ENCODE measurements at places on chromosomes 4 and X. TPM values are rescaled to one million over a fixed set of nuclear protein-coding genes. Genes with fewer than 3 reads are reported as not detected.

The ITIH6 gene
- total RNA-seq: not detected

The CWH43 gene
- total RNA-seq: not detected

The PDCL2 gene
- not detected for total RNA-seq

The UTP3 gene
- 35.7 TPM for total RNA-seq

The SRP72 gene
- total RNA-seq: 124 TPM

The NXF2 gene
- not detected for total RNA-seq

DNA sequence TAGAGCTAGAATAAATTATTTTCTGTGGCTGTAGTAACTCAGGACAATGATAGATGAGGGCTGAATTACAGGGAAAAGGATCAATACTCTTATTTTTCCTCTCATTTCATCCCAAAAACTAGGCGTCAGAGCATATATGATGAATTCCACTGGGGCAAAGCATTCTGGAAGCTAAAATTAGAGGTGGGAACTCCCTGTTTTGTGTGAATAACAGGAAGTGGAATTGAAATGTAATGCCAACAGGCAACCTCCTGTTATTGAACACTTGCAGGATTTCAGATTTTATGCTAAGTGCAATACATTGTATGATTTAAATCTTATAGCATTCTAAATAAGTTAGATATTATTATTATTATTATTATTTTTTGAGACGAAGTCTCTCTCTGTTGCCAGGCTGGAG lies 20.9 kb downstream of the HSD17B11 start:
- no peak overlapping the region for H3K27ac ChIP-seq
- no peak overlapping the region for H3K4me3 ChIP-seq
- no peaks in the 10 kb centered on the region for H3K4me1 ChIP-seq

GRCh38 chrX:111133389-111133788 lies 37.4 kb downstream of the PAK3 start:
- H3K27me3 ChIP-seq: peaks cover 2% of the 10 kb centered on the region
- no peaks in the 10 kb centered on the region for H3K36me3 ChIP-seq

DNA sequence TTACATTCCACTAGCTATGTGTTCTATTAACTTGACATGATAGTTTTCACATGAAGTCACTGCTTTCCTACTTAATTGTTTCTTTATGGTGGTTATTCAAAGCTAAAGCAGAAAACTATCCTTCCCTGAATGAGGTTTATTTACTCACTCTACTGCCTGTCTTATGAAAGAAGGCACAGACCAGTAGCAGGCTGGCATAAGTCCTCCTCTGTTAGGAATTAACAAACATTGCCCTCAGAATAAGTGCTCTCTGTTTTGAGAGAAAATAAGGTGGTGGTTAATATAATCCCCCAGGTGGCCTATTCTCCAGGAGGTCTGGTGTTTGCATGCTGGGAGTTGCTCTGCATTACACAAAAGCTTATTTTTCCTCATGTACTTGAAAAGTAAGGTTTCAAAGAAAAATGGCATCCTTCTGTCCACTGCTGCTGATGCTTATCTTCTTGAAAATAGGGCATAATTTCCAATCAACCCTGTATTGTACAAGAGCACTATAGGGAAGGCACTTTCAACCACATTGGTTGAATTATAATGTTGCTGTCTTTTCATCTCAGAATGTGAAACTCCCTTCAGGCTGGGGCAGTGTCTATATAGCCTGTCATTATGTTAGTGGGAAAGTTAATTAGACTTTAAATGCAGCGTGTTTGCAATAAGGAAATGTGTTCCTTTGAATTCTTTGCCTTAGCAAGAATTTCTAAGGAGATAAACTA lies 119.7 kb upstream of the TBC1D9 start:
- DNase-seq: no peak
- H3K4me3 ChIP-seq: no peak overlapping the region

DNA sequence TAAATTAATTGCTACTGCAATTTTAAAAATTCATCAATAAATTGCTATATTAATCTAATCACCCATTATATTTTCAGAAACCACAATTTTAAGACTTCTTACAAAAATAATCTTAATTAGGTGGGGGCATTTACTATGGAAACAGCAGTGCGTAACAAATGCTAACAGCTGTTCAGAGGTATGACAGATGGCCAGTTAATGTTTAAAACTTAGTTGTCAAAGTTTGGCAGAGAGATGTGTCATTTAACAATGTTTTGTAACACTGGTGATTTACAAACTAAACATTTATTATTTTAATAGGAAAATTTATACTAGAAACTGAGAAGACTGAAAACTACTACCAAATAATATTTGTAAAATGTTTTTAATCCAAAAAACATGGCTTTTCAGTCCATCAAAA lies 85.2 kb upstream of the GPR34 start:
- H3K4me1 ChIP-seq: no peaks in the 10 kb centered on the region
- H3K4me3 ChIP-seq: no peak overlapping the region
- no peak for DNase-seq
- H3K36me3 ChIP-seq: peaks cover 8% of the 10 kb centered on the region

DNA sequence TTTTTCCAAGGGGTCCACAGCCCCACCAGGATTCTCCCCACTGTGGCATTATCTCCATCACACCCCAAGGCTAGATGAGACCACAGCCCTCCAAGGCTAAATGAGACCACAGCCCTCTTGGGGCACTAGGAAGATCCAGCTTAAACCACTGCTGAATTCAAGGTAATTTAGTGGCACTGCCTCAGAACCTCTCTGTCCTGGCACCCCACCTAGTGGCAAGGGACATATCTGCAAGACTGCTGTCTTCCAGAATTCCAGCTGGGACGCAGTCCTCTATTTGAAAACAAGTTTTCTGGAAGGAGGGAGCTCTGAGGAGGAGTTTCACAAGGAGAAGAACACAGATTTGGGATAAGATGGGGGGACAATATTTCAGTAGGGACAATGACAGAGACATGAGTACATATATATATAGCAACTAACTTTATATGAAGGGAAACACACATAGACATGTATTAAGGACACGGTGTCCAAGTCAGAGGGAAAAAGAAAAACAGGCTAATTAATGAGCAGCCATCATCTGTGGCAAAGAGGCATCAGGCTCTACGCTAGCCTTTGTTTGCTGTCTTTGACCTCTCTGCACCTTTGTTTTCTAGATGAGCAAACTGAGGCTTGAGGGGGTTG lies 9.3 kb downstream of the CETN2 start:
- DNase-seq: no peak
- no peaks in the 10 kb centered on the region for H3K36me3 ChIP-seq
- H3K4me1 ChIP-seq: no peaks in the 10 kb centered on the region
- H3K27ac ChIP-seq: no peak overlapping the region
- H3K4me3 ChIP-seq: no peak overlapping the region

DNA sequence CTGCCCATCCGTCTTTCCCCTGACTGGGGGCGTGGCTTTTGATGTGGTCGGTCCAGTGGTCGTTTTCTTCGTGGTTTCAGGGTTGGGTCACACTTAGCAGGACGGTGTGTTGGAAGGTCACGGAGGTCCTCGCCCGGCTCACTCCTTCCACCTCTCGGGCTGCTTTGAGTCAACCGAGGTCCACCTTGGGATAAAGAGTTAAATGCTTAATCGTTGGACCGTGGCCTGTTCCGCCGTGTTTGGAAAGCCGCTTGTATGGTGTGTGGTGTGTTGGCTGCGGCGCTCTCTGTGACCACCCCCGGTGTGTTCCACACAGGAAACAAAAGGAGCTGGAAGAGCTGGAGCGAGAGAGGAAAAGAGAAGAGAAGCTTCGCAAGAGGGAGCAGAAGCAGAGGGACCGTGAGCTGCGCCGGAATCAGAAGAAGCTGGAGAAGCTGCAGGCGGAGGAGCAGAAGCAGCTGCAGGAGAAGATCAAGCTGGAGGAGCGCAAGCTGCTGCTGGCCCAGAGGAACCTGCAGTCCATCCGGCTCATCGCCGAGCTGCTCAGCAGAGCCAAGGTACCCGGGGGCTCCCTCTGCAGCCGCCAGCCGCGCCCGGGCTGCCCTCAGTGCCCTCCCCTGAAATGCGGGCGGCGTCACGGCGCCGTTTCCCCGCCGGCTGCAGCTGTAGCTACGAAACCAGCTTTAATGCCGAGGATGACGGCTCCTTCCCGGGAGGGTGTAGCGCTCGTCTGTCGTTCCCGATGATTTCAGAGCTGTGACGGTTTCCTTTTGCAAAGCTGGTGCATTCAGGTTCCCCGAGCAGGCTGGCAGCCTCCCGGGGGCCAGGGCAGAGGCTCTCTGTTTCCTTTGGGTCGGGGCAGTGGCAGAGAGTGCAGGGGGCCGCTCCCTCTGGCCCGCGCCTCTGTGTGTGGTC lies 7.7 kb downstream of the AKAP17A start:
- H3K36me3 ChIP-seq: peaks cover 47% of the 10 kb centered on the region
- H3K4me3 ChIP-seq: no peak overlapping the region
- no peak for DNase-seq
- no peaks in the 10 kb centered on the region for H3K27me3 ChIP-seq
- H3K4me1 ChIP-seq: peaks cover 2% of the 10 kb centered on the region
- H3K27ac ChIP-seq: no peak overlapping the region

GRCh38 chrX:119736206-119736764 lies 22.1 kb upstream of the SOWAHD start:
- H3K4me1 ChIP-seq: peaks cover 6% of the 10 kb centered on the region
- H3K4me3 ChIP-seq: no peak overlapping the region
- DNase-seq: no peak
- H3K36me3 ChIP-seq: no peaks in the 10 kb centered on the region

DNA sequence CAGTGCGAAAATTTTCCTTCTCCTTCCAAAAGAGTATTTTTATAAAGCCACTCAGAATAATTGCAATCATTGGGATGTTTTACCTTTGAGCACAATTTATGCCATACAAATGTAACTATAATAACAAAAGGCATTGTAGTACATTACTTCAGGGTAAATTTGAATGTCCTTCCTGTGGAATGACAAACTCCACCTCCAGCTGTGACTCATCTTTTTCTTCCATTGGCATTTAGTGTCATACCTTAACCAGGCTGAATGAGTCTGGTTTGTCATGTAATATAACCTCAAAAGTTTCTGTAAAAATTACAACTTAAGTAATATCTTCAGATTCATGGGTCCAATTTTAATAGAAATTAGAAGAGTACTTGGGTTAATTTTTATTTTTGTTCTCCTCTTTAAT lies 93.3 kb downstream of the TMEM47 start:
- DNase-seq: no peak
- H3K27me3 ChIP-seq: no peaks in the 10 kb centered on the region
- no peak overlapping the region for H3K27ac ChIP-seq
- H3K4me3 ChIP-seq: no peak overlapping the region
- H3K36me3 ChIP-seq: no peaks in the 10 kb centered on the region

- no peak for DNase-seq
- no peaks in the 10 kb centered on the region for H3K27me3 ChIP-seq
- no peak overlapping the region for H3K4me3 ChIP-seq
- no peaks in the 10 kb centered on the region for H3K4me1 ChIP-seq
- H3K36me3 ChIP-seq: no peaks in the 10 kb centered on the region
These were observed 633.1 kb upstream of the FTHL17 start for GRCh38 chrX:31704938-31705337.

- DNase-seq: no peak
- no peak overlapping the region for H3K27ac ChIP-seq
- peaks cover 1% of the 10 kb centered on the region for H3K27me3 ChIP-seq
These were observed 44.6 kb upstream of the ANKRD50 start for GRCh38 chr4:124757126-124757525.

DNA sequence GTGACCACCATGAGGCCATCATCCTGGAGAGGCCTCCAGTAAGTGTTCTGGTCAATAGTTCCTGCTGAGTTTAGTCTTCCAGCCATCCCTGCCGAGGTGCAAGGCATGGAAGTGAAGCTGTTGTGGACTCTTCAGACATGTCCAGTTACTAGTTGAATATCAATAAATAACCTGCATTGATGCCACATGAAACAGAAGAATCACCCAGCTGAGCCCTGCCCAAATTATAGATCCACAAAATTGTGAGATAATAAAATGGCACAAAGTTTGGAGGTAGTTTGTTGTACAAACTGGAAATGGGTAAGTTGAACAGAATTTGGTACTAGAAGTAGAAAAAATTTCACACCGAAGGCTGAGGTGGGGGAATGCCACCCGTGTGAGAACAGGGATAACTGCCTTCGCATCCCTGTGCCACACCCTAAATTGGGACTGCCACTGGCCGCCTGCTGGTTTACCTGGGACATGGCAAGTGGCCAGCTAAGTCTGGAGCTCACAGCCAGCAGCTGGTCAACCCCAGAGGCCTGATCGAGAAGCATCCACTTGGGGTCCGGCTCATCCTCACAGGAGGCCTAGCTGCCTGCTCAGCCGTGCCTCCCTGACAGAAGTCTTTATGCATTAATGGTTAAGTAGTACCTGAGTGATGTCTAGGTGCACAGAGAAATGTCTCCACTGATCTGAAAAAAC lies 184.5 kb downstream of the SPRY1 start:
- H3K27me3 ChIP-seq: no peaks in the 10 kb centered on the region
- H3K27ac ChIP-seq: no peak overlapping the region
- DNase-seq: no peak
- H3K36me3 ChIP-seq: peaks cover 18% of the 10 kb centered on the region

GRCh38 chr4:10204401-10205058 lies 87.9 kb upstream of the WDR1 start:
- no peak overlapping the region for H3K4me3 ChIP-seq
- H3K4me1 ChIP-seq: no peaks in the 10 kb centered on the region
- H3K27me3 ChIP-seq: peaks cover 14% of the 10 kb centered on the region
- no peak overlapping the region for H3K27ac ChIP-seq

GRCh38 chrX:109740433-109740809 lies 7.4 kb upstream of the ACSL4 start:
- no peak for DNase-seq
- peaks cover 2% of the 10 kb centered on the region for H3K27me3 ChIP-seq
- no peaks in the 10 kb centered on the region for H3K4me1 ChIP-seq
- H3K4me3 ChIP-seq: no peak overlapping the region

DNA sequence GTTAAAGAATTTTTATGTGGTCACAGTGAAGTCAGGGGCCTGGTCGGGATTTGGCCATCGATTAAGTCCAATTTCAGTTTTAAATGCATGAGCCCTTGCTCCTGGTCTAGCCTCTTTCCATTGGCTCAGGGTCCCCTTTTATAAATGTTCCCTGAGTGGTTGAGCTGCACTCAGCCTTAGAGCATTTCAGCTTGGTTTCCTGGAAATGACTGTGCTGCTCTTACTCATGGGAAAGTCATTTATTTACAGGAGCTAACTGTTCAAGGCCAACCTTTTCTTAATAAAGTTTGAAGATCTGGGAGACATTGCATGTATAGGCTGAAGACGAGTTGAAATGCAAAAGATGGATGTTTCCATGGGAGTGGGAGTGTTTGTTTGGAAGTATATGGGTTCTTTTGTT lies 98.8 kb upstream of the CLNK start:
- no peak overlapping the region for H3K27ac ChIP-seq
- no peak overlapping the region for H3K4me3 ChIP-seq
- H3K27me3 ChIP-seq: no peaks in the 10 kb centered on the region
- H3K4me1 ChIP-seq: no peaks in the 10 kb centered on the region

DNA sequence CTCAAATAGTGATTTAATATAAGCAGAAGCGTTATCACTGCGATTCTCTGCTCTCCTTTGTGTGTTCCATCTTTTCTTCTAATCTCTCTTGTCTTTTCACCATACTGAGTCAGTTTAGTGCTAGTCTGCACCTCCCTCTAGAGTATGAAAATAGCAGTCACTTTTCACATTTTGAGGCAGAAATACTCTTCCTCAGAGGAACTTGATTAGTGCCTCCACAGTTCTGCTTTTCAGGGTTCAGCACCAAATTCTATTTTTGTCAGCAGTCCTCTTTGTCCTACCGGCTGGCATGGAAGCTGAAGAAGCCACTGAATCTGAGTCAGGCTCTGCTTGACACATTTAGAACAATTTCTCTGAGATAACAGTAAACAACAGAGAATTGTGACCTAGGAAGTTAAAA lies 49.7 kb upstream of the ANKRD17 start:
- no peaks in the 10 kb centered on the region for H3K4me1 ChIP-seq
- no peaks in the 10 kb centered on the region for H3K27me3 ChIP-seq
- H3K4me3 ChIP-seq: no peak overlapping the region
- H3K27ac ChIP-seq: no peak overlapping the region
- no peaks in the 10 kb centered on the region for H3K36me3 ChIP-seq
- DNase-seq: no peak

GRCh38 chr4:98711526-98711925 lies 53.1 kb upstream of the TSPAN5 start:
- peaks cover 35% of the 10 kb centered on the region for H3K36me3 ChIP-seq
- no peak overlapping the region for H3K4me3 ChIP-seq
- no peaks in the 10 kb centered on the region for H3K27me3 ChIP-seq
- H3K27ac ChIP-seq: no peak overlapping the region
